ENCODE measurements at places on chromosomes 1 and 21.
A peak's percentile ranks its signal among the peaks of the same experiment; 100 is the strongest.

GRCh38 chr1:75396745-75397144, 214.2 kb downstream of the SLC44A5 start:
- DNase-seq: no peak

GRCh38 chr21:34715518-34715917, 46.7 kb downstream of the CLIC6 start:
- no peak for DNase-seq

DNA sequence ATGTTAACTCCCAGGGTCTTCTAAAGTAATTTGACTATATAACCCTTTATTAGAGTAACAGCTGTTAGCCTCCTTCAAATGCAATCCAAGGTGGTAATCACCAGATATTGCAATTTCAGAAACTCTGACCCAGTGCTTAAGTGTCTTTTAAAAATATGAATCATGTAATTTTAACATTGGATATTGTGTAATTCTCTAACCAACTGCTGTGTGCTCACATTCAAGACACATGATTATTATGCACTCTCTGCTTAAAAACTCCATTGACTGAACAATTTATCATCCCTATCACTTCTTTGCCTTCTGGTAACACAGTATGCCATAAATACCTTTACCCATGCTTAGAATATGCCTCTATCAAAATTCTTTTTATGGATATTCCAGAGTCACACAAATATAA, 537.4 kb upstream of the RGS18 start:
- DNase-seq: no peak

- no peak for DNase-seq
These were observed 105.5 kb upstream of the CACYBP start for GRCh38 chr1:174894117-174894762.

DNA sequence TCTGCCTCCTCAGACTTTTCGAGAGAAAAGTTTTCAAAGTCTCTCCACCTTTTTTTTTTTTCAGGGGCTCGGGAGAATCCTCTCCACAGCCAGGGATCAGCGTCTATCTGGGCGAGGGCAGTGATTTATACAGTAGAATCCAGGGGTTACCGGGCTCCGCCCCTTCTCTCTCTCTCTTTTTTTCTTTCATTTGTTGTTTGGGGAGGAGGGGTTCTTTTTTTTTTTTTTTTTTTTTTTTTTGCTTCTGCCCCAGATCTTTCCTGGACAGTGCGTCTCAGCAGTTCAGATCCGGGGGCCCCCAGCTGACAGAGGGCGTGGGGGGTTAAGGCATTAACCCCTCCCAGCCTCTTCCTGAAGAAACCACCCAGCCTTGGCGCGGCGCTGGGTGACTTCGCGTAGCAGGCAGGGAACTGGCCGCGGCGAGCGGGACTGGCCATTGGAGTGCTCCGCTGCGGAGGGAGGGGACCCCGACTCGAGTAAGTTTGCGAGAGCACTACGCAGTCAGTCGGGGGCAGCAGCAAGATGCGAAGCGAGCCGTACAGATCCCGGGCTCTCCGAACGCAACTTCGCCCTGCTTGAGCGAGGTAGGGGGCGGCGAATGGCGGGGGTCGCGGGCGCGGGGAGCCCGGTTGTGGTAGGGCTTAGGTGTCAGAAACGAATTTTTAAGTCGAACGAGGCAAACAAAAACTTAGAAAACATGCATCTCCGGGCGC, at the start of gene S1PR1:
Gene S1PR1 (plus strand): TSS at position 504 of the 713 bp plus-strand sequence. CDS start 1,966 bp downstream, outside the sequence.
- DNase-seq: peak; percentile 40

DNA sequence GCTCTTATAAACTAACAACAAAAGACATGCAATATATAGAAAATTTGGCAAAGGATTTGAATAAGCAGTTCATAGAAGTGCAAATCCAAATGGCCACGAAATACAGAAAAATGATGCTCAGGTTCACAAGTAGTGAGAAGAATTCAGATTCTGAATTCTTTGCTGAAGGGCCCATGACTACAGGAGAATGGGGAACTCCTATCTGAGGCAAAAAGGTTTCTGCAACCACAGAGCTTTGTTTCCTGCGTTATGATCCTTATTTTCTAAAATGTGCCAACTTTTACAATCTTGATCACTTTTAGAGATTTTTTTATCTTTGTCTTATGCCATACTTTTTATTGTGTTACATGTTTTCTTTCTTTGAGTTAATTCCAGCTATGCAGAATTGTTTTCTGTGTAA, 91.3 kb downstream of the ITSN1 start:
- no peak for DNase-seq

DNA sequence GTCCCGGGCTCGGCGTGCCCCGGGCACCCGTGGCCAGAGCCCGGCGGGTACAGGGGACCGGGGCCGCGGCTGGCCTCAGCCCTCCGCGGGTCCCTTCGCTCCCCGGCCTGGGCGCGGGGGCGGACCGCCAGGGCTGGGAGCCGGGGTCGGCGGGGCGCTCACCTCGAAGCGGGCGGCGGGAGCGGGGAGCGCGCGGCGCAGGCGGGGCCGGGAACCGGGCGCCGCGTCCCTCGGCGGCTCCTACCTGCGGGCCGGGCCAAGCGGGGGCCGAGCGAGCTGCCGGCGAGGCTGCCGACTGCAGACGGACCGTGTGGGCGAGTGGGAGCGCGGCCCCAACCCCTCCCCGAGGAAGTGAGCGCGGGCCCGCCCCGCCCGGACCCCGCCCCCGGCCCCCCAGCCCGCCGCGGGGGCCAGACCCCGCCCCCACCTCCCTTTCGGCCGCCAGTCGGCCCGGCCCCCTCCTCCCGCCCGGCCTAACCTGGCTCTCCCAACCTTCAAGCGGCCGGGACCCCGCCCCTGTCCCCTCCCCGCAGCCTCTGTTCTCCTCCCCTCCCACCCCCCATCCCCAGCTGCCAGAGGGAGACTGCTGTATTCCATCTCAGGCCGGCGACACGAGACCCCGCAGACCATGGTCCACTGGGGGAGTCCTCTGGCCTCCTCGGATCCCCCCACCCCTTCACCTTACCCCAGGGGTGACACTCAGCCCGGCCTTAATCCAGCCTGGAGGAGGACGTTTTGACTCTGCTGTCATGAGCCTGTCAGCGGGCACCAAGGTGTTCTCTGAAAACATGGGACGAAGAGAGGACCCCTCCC, at the start of gene FHL3:
Gene FHL3 (minus strand): TSS at position 320 of the 813 bp plus-strand sequence. CDS start 6,102 bp downstream, outside the sequence.
- peak; percentile 84 for DNase-seq

- no peak for DNase-seq
These were observed 101.1 kb downstream of the ZP4 start for GRCh38 chr1:237789619-237790018.

DNA sequence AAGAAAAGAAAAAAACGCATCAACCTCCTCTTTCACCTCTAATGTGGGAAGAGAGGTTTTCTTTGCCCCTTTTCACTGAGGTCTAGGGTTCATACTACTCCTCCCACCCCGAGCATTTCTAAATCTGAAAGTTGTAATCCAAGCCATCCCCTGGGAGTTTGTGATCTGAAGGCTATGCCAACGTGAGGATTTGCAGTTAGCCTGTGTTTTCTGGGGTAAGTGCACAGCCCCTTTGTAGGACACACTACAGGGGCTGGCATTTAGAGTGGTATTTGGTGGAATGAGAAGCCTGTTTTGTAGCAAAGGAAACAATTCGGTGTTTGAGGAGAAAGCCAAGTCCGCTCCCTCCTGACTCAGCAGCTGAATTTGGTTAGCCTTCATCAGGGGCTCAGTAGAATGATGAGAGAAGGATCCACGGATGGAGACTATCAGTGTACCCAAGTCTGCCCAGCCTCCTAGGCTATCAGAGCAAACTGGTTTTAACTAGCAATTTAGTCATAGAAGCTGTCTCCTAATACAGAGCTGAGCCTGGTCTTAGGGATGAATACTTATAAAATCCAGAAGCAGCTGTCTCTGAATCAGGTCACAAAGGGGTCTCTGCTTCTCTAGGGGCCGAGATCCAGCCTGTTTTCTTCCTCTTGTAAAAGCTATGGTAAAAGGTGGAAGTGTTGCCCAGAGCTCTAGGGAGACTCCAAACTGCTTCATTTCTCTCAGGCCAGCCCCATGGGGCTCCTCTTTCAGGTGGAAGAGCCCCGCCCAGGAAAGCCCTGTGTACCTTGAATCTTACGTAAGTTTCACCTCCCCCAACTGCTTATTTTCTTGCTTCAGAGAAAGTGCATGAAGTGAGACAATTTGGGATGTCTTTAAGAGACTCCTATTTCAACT, 2.1 kb downstream of the PCP4L1 start:
- DNase-seq: no peak

- DNase-seq: no peak
These were observed 215.2 kb downstream of the URB2 start for GRCh38 chr1:229841230-229841629.
